Activated naive CD8-positive, alpha-beta T cell treated with anti-CD3 and anti-CD28 coated beads for 36 hours (primary cell): ENCODE measurements at places on chromosomes 6 and 20. TPM values are rescaled to one million over a fixed set of nuclear protein-coding genes. Genes with fewer than 3 reads are reported as not detected.

Gene HMGN3
- total RNA-seq: 74.8 TPM

Gene CNR1
- total RNA-seq: not detected

DNA sequence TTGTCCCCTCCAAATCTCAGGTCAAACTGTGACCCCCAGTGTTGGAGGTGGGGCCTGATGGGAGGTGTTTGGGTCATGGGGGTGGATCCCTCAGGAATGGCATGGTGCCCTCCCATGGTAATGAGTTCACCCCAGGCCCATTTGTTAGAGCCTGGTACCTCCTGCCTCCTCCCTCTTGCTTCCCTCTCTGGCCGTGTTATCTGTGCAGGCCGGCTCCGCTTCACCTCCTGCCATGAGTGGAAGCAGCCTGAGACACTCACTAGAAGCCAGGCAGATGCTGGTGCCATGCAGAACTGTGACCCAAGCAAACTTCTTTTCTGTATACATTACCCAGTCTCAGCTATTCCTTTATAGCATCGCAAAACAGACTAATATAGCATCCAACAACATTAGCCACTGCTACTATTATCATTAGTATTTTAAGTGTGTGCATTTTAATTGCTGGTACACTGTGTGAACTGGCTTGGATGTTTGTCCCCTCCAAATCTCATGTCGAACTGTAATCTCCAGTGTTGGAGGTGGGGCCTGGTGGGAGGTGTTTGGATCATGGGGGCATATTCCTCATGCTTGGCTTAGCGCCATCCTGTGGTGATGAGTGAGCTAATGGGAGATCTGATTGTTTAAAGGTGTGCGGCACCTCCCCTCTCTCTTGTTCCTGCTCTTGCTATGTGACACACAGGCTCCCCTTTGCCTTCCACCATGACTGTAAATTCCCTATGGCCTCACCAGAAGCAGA, 12.2 kb upstream of the OSER1 start:
- no peak overlapping the region for H3K4me3 ChIP-seq
- no peaks in the 10 kb centered on the region for H3K27me3 ChIP-seq
- H3K36me3 ChIP-seq: no peaks in the 10 kb centered on the region
- no peak overlapping the region for H3K27ac ChIP-seq

DNA sequence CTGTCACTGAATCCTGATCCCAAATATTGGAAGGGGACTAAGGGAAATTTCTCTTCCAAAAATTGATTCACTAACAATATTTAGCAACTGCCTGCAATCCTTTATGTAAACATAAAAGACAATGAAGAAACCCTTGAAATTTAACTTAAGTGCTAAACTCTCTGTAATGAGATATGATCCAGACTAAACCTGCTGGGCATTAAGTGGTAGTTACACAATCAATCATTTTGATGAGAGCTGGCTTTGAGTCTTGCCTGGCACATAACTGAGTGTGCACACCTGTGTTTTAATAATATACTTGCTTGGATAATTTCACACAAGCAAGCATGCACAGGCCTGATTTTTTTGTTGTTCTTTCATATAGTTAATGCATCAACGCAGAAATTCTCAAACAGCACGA, 9.8 kb upstream of the ZFP64 start:
- H3K36me3 ChIP-seq: no peaks in the 10 kb centered on the region
- peaks cover 2% of the 10 kb centered on the region for H3K4me1 ChIP-seq
- H3K4me3 ChIP-seq: no peak overlapping the region

GRCh38 chr20:44959082-44959637, 1.0 kb downstream of the TOMM34 start:
- peak overlapping the region; percentile 98 for H3K27ac ChIP-seq
- H3K4me3 ChIP-seq: peak overlapping the region; percentile 98
- no peaks in the 10 kb centered on the region for H3K27me3 ChIP-seq
- peaks cover 67% of the 10 kb centered on the region for H3K4me1 ChIP-seq
